ENCODE measurements at places on chromosomes 1 and 21. TPM values are rescaled to one million over a fixed set of nuclear protein-coding genes. Genes with fewer than 3 reads are reported as not detected.

Gene CRYAA
- not detected for total RNA-seq

Gene MAP3K6
- total RNA-seq = 7.6 TPM

Gene OPRD1
- total RNA-seq = not detected

Gene ATP6V1G3
- total RNA-seq = not detected

Gene KIF26B
- not detected for total RNA-seq

Gene CD1D
- not detected for total RNA-seq

Gene TMEM269
- 0.21 TPM for total RNA-seq

Gene CCDC27
- total RNA-seq = not detected

Gene SPATA45
- total RNA-seq = not detected

Gene BARHL2
- total RNA-seq = not detected
